Right cardiac atrium (tissue), 5 donors: ENCODE measurements at places on chromosomes 4 and X.

DNA sequence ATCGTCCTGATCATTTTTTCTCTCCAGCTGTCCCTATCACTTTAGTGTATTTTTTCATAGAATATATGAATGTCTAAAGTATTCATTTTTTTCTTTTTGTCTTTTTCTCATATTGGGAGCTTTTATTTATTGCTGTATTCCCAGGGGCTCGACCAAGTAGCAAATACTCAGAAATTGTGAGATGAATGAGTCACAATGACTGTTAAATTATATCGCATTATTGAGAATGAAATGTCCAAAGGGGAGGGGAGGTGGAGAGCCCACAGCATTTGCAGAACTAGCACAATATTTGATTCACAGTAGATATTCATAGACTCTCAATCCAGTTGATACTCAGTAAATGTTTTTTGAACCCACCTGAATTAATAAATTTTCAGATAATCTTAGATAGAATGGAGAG lies 543.6 kb upstream of the FAM241A start:
- no peak for DNase-seq

DNA sequence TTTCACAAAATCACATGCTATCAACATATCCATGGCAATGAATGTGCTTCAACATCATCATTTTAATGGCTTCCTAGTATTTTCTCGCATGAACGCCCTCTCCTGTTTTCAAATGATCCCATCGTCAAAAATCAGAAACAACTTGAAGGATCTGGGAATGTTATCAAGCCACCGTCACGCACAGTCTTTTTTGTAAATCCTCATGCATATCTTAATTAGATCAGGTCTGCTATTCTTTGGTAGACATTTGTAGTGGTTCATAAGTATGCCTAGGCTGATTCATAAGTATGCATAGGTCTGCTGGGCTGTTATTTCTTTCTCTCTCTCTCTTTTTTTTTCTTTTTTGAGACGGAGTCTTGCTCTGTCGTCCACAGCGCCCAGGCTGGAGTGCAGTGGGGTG lies 101.6 kb downstream of the CLNK start:
- DNase-seq, result no peak

GRCh38 chr4:28350485-28350884 lies 1489.8 kb downstream of the STIM2 start:
- DNase-seq, result no peak

GRCh38 chr4:167183036-167183435 lies 51.3 kb downstream of the SPOCK3 start:
- DNase-seq, result no peak

DNA sequence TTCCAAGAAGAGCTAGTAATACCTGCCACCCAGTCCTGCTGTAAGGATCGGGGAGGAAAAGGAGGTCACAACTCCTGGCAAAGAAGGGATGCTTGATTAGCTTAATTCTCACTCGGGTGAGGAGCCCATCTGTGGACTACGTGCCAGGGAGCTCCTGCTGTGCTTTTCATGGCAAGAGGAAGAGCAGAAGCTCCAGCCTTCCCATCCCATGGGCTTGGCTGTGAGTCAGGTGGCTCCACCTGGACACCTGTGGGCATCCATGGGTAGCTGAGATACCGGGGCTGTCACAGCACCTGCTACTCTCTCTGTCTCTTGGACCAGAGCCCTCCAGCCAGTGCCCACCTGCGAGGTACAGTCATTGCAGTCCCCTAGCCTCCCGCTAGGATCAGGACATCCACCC lies 18.0 kb downstream of the CLNK start:
- no peak for DNase-seq

- DNase-seq, result no peak
These were observed 5.0 kb upstream of the SHROOM4 start for GRCh38 chrX:50818986-50819385.

GRCh38 chrX:11398785-11399184 lies 105.6 kb downstream of the AMELX start:
- no peak for DNase-seq

- DNase-seq, result peak; percentile 27
These were observed 53.5 kb downstream of the PLAC1 start for GRCh38 chrX:134604701-134605311.

DNA sequence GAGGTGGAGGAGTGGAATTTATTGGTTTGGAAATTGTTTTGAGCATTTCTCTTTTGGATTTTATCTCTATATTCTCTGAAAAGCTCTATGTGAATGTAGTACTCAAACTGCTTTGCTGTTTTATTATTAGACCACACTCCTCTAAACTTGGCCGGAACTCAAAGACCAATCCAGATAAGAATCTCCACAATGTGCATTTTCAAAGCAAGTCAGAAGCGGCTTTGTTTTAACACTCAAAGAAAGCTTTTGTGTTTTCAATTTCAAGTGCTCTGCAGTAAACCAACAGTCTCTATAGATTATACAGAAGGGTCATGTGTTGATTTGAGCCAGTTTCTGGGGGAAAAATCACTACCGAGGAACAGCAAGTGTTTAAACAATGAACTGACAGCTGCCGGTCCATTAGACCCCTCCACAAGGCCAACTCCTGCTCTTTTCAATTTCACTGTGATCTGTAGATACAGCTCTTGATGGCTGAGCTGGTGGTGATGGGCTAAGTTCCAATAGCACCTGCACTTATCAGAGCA lies 79.4 kb downstream of the FTHL17 start:
- DNase-seq, result no peak

- no peak for DNase-seq
These were observed 23.7 kb downstream of the SMPX start for GRCh38 chrX:21734175-21734574.
